ENCODE measurements at places on chromosomes 12 and 14. TPM values are rescaled to one million over a fixed set of nuclear protein-coding genes. Genes with fewer than 3 reads are reported as not detected.
A peak's percentile ranks its signal among the peaks of the same experiment; 100 is the strongest.

PRR13 gene
- polyA plus RNA-seq: 122 TPM

FGF6 gene
- not detected for polyA plus RNA-seq

ACAD10 gene
- 35.5 TPM for polyA plus RNA-seq

SLC24A4 gene
- polyA plus RNA-seq: 0.09 TPM

EPS8 gene
- 16.3 TPM for polyA plus RNA-seq

FAM90A1 gene
- not detected for polyA plus RNA-seq

NKX2-8 gene
- not detected for polyA plus RNA-seq

- no peak for DNase-seq
Observed at GRCh38 chr12:46153268-46153872, 115.5 kb downstream of the SLC38A1 start.

DNA sequence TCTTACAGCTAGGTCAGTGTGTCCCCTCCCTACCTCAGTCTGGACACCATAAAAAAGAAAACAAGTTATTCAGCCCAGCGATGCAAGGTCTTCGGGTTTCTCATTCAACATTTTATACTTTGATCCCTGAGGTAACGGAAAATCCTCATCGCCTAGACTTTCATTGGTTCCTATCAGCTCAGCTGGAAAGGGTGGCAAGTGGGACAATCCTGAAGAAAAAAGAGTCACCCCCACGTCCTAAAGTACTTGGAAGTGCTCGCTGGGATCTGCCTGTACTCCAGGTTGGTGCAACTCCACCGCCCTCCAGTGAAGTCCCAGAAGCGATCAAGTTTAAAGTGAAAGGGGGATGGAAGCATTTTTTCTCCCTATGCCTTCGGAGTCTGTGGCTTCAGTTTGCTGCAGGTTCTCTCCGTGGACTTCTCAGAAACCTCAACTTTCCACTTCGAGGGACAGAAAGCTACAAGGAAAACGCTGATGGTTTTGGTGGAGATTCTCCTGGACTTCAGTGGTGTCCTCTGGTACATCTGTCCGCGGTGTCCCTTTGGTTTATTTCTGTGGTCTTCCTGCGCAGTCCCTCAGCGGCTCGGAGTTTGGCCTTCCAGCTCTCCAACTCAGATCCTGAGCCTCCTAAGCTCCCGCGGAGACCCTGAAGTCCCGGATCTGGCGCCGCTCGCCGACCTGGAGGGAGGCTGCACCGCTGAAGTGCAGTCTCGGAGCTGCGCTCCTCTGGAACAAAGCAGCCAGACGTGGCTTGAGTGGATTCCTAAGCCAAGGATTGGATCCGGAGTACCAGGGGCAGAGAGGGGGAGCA lies 1.8 kb upstream of the LRFN5 start:
- DNase-seq: peak; percentile 43

DNA sequence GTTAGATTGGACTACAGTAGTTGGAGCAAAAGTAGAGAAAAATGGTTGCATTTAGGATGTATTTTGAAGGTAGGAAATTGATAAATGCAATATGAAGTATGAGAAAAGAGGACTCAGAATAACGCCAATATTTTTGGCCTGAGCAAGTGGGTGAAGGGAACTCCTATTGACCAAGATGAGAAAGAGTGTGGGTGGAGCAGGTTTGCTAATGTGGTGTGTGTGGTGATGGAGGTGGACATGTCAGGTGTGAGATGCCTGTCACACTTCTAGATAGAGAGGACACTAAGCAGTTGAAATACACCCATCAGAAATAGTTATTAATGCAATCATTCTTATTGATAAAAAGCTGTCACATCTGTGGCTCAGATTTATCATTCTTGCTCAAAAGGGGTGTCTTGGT lies 7.3 kb downstream of the GUCY2C start:
- no peak for DNase-seq

- no peak for DNase-seq
Observed at GRCh38 chr14:89794096-89794495, 160.4 kb downstream of the EFCAB11 start.

- no peak for DNase-seq
Observed at GRCh38 chr14:59281609-59282377, 93.3 kb downstream of the DAAM1 start.

DNA sequence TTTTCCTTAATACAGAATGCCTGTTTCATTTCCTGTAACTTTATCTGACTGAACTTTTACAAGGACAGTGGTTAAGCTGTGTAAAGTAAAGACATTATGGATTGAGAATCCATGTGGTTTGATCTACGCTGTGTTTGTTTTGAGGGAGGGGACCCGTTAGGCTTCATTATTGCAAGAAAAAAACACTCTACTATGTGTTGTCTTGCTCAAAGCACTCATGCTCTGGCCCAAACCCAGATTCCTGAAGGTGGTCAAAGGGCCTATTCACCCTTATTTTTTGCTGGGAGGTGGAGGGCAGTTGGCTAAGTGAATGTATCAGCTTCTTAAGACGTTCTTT lies 11.9 kb downstream of the RNF10 start:
- no peak for DNase-seq

- no peak for DNase-seq
Observed at GRCh38 chr14:95331708-95332408, 12.2 kb upstream of the CLMN start.

DNA sequence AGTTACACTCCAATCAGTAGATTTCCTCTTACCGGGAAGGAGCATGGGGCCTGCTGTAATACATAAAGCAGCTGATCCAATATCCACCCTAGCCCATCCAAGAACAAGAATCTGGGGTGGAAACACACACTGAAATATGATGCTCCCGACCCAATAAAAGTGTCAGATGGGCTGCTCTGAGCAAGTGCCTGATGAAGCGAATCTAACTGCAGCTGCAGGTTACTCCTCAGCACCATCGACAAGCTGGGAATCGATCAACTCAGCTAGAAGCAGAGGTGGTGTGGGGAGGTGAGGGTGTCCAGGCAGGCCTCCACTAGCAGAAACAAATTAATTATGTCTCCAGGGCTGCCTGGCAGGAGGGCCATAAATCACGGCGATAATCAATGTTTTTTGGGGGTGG lies 64.0 kb upstream of the WSCD2 start:
- no peak for DNase-seq

GRCh38 chr14:76687611-76688382 lies 73.5 kb upstream of the VASH1 start:
- DNase-seq: no peak

- no peak for DNase-seq
Observed at GRCh38 chr14:75442166-75442565, 14.3 kb downstream of the JDP2 start.

- no peak for DNase-seq
Observed at GRCh38 chr12:113609692-113610469, 138.2 kb upstream of the LHX5 start.

GRCh38 chr12:45827974-45828373 lies 98.5 kb downstream of the ARID2 start:
- no peak for DNase-seq

GRCh38 chr12:114141921-114142564 lies 175.9 kb upstream of the RBM19 start:
- no peak for DNase-seq

- DNase-seq: no peak
Observed at GRCh38 chr12:68850390-68850789, 42.4 kb downstream of the MDM2 start.

- no peak for DNase-seq
Observed at GRCh38 chr14:93676416-93676958, 111.8 kb downstream of the PRIMA1 start.

DNA sequence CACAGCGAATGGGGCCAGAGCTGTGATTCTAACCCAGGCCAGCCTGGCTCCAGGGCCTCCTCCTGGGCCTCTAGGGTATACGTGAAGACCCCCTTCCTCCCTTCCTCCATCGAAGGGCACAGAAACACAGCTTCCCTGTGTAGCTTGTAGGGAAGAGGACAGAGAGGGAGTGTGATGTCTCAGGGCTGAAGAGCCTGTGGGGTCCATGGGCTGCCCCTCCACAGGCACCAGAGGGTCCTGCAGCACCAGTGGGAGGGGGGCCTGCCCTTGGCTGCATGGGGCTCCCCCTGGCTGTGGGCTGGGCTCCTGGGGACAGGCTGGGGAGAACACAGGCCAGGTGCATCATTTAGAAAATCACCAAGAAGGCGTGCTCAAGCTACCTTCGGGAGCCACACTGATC lies 178.5 kb downstream of the CALM1 start:
- DNase-seq: no peak

- peak; percentile 54 for DNase-seq
Observed at GRCh38 chr12:16012117-16012516, 101.0 kb downstream of the DERA start.

DNA sequence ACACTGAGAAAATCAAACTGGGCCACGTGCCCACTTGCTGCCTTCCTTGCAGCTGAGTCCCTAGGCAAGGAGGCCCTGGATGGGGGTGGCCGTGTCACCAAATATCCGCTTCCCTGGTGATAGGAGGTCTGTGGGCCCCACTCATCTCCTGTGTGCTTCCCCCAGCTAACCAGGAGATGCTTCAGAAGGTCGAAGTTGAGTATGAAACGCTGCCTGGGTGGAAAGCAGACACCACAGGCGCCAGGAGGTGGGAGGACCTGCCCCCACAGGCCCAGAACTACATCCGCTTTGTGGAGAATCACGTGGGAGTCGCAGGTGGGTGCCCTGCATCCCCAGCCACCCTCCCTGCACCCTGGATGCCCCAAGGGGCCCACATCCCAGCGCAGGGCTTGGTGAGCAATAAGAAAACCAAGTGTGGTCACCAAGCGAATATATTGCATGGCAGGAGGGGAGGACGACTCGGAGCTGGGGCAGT lies 6.8 kb upstream of the SIVA1 start:
- DNase-seq: no peak

- DNase-seq: no peak
Observed at GRCh38 chr12:68043435-68043834, 54.2 kb downstream of the IFNG-AS1 start.
